ENCODE measurements at places on chromosomes 12 and 14.

- H3K4me1 ChIP-seq: no peaks in the 10 kb centered on the region
- no peak overlapping the region for H3K27ac ChIP-seq
- no peaks in the 10 kb centered on the region for H3K36me3 ChIP-seq
- no peaks in the 10 kb centered on the region for H3K27me3 ChIP-seq
- no peak for DNase-seq
Measured at GRCh38 chr14:94089479-94089878, 8.4 kb downstream of the IFI27L1 start.

DNA sequence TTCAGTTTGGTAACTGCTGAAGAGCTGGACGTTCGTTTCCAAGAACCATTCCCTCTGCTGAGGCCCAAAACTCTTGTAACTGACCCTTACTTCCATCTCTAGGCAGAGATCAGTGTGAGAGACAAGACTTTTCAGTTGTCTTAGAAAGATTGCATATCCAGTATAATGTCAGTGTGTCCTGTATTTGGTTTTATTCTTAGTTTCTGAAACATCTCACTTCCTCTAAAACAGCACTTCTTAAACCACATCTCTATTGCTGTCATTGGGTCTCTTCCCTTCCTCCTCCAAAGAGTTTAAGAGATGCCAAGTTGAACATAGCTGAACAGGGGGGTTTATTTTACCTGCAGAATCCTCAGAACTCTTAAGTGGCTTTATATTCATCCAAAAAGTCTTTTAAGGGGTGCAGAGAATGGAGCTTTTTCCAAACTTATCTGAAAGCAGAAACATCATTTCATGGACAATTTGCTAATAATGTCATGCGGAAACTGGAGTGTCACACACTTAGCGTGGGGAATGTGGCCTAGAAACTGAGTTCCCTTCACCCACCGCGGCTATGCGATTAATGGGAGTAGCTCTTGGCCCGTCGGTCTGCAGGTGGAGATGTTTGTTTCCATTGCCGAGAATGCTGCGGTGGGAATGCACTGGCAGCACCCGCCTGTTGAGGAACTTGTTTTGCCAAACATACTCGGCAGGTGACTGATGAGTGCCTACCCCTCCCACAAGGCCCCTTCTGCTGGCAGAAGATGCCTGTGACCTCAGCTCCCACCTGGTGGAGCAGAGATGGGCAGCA is 148.2 kb downstream of the ADGRD1 start:
- DNase-seq: no peak
- peaks cover 18% of the 10 kb centered on the region for H3K27me3 ChIP-seq
- H3K36me3 ChIP-seq: no peaks in the 10 kb centered on the region
- no peak overlapping the region for H3K4me3 ChIP-seq
- peaks cover 4% of the 10 kb centered on the region for H3K4me1 ChIP-seq

- H3K27ac ChIP-seq: peak overlapping the region; percentile 71
- H3K27me3 ChIP-seq: no peaks in the 10 kb centered on the region
- H3K4me1 ChIP-seq: peaks cover 38% of the 10 kb centered on the region
Measured at GRCh38 chr14:73771848-73772638, 57.9 kb upstream of the PNMA1 start.

DNA sequence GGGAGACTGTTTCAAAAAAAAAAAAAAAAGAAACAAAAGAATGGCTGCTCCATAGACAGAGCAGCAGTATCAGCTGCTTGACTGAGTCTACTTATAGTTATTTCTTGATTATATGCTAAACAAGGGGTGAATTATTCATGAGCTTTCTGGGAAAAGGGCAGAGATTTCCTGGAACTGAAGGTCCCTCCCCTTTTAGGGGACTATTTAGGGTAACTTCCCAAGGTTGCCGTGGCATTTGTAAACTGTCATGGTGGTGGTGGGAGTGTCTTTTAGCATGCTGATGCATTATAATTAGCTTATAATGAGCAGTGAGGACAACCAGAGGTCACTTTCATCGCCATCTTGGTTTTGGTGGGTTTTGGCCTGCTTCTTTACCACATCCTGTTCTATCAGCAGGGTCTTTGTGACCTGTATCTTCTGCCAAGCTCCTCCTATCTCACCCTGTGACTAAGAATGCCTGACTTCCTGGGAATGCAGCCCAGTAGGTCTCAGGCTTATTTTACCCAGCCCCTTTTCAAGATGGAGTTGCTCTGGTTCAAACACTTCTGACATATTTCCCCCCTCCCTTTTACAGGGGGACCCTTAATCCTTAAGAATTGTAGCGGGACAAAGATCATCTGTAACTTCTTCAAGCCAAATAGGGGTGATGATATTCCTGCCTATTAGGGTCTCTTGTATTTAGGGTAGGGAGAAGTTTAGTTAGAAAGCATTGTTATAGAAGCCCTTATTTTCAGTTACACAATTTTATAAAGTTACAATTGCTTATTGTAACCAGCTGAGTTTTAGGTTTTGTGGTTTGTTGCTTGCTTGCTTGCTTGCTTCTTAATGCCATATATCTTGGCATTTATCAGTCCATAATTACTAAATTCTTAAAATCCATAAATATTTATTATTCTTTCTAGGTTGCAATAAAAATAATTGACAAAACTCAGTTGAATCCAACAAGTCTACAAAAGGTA is 42.5 kb downstream of the MARK3 start:
- no peak overlapping the region for H3K27ac ChIP-seq
- DNase-seq: peak; percentile 73
- peaks cover 3% of the 10 kb centered on the region for H3K36me3 ChIP-seq
- peaks cover 5% of the 10 kb centered on the region for H3K4me1 ChIP-seq

- no peaks in the 10 kb centered on the region for H3K4me1 ChIP-seq
- no peak overlapping the region for H3K27ac ChIP-seq
- H3K36me3 ChIP-seq: no peaks in the 10 kb centered on the region
- peak; percentile 2 for DNase-seq
- H3K27me3 ChIP-seq: no peaks in the 10 kb centered on the region
Measured at GRCh38 chr14:97077253-97077653, 280.1 kb downstream of the VRK1 start.

- H3K27ac ChIP-seq: peak overlapping the region; percentile 67
- H3K4me1 ChIP-seq: peaks cover 12% of the 10 kb centered on the region
- H3K36me3 ChIP-seq: no peaks in the 10 kb centered on the region
- H3K4me3 ChIP-seq: peak overlapping the region; percentile 49
Measured at GRCh38 chr12:13093191-13093847, 10.1 kb downstream of the GSG1 start.

DNA sequence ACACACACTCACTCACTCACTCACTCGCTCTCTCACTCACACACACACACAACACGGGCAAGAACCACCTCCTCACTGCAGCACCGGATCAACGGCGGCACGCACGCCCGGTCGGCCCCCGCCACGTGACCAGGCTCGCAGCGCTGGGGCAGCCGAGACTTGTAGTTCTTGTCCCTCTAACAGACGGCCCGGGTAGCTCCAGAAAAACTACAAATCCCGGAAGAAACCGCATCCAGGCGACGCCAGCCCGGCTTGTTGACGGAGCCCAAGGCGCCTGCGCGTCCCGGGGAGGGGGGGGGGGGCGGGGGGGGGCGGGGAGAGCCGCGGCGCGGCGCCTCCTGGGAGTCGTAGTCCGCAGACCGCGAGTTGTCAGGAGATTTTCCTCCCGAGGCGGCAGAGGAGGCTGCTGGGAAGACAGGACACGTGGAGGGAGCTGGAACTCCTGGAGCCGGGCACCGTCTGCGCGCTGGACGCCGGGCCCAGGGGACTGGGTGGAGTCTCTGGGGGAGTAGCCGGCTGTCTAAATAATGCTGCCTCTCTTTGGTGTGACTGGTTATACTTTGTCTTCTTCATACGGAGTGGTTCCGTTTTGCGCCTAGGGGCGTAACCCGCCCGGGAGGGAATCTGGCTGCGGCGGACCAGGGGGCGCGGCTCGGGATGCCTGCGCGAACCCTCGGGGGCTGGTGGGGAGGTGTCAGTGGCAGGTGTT is at the start of gene MAX:
Gene MAX, minus strand, starts transcription at position 77 of the 709 bp plus-strand sequence. CDS start 178 bp downstream, outside the sequence.
- peaks cover 2% of the 10 kb centered on the region for H3K4me1 ChIP-seq
- no peaks in the 10 kb centered on the region for H3K36me3 ChIP-seq
- DNase-seq: peak; percentile 99

GRCh38 chr12:45273717-45274271 is 57.9 kb downstream of the ANO6 start:
- no peaks in the 10 kb centered on the region for H3K27me3 ChIP-seq
- H3K27ac ChIP-seq: peak overlapping the region; percentile 26
- peak; percentile 92 for DNase-seq
- no peaks in the 10 kb centered on the region for H3K36me3 ChIP-seq
- H3K4me1 ChIP-seq: peaks cover 5% of the 10 kb centered on the region

- no peak for DNase-seq
- H3K27me3 ChIP-seq: no peaks in the 10 kb centered on the region
- H3K36me3 ChIP-seq: no peaks in the 10 kb centered on the region
- H3K27ac ChIP-seq: no peak overlapping the region
- no peaks in the 10 kb centered on the region for H3K4me1 ChIP-seq
- no peak overlapping the region for H3K4me3 ChIP-seq
Measured at GRCh38 chr14:42664190-42664589, 1057.5 kb downstream of the LRFN5 start.

GRCh38 chr12:180445-180844 is 33.5 kb downstream of the SLC6A12 start:
- DNase-seq: peak; percentile 81
- H3K27me3 ChIP-seq: no peaks in the 10 kb centered on the region
- peaks cover 61% of the 10 kb centered on the region for H3K4me1 ChIP-seq
- H3K27ac ChIP-seq: no peak overlapping the region
- H3K4me3 ChIP-seq: no peak overlapping the region
- H3K36me3 ChIP-seq: no peaks in the 10 kb centered on the region

DNA sequence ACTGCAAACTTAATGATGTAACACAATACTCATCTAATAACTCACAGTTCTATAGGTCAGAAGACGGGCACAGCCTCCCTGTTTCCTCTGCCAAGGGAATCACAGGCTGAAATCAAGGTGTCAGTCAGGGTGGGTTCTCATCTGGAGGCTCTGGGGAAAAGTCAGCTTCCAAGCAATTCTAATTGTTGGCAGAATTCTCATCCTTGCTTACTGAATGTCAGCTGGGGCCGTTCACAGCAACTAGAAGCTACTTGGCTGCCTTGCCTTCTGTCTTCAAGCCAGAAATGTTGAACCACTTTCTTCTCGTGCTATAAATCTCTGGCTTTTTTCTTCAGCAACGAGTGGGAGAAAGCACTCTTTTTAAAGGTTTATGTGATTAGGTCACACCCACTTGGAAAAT is 80.1 kb upstream of the PDZRN4 start:
- no peaks in the 10 kb centered on the region for H3K27me3 ChIP-seq
- H3K4me3 ChIP-seq: no peak overlapping the region
- no peaks in the 10 kb centered on the region for H3K4me1 ChIP-seq
- no peaks in the 10 kb centered on the region for H3K36me3 ChIP-seq
- DNase-seq: no peak

- H3K4me3 ChIP-seq: no peak overlapping the region
- no peaks in the 10 kb centered on the region for H3K36me3 ChIP-seq
- H3K27me3 ChIP-seq: peaks cover 25% of the 10 kb centered on the region
- no peak overlapping the region for H3K27ac ChIP-seq
- peak; percentile 17 for DNase-seq
Measured at GRCh38 chr14:95061317-95062093, 95.8 kb downstream of the DICER1 start.

- H3K4me1 ChIP-seq: peaks cover 2% of the 10 kb centered on the region
- peaks cover 11% of the 10 kb centered on the region for H3K36me3 ChIP-seq
Measured at GRCh38 chr14:75689012-75689411, 28.0 kb downstream of the TTLL5 start.
